Mesenchymal stem cell (in vitro differentiated cells and primary cell): ENCODE measurements at places on chromosomes 6 and 20.
A peak's percentile ranks its signal among the peaks of the same experiment; 100 is the strongest.

DNA sequence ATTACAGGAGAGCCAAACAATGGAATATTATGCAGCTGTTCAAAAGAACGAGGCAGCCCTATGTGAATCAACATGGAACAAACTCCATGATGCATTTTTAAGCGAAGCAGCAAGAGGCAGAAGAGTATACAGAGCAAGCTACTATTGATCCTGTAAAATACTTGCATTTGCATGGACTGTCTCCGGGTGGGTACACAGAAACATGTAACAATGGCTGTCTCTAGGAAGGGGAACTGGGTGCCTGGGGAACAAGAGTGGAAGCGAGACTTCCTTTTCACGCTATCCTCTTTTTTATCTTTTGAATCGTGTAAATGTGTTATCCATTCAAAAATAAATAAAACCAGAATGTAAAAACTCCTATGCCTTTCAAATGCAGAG, 93.3 kb upstream of the SIRPA start:
- DNase-seq = no peak

GRCh38 chr6:113160306-113161017, 696.7 kb upstream of the MARCKS start:
- DNase-seq = no peak

DNA sequence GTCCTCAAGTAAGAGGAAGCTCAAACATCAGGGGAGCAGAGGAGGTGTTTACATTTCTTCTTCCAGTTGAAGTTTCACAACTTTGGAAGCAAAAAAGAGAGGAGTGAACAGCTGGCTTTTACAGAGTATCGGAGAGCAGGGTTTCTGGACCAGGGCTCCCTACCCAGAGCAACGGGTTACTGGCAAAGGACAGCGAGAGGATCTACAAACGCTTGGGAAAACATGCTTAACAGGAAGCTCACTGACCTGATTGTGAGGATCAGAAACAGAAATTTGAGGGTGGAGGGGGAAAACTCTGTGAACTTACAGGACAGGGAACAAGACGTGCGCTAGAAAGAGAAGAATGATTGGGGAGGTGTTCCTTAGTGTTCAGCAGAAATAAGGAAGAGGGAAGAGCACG, 85.7 kb upstream of the TAB2 start:
- DNase-seq = peak; percentile 71

DNA sequence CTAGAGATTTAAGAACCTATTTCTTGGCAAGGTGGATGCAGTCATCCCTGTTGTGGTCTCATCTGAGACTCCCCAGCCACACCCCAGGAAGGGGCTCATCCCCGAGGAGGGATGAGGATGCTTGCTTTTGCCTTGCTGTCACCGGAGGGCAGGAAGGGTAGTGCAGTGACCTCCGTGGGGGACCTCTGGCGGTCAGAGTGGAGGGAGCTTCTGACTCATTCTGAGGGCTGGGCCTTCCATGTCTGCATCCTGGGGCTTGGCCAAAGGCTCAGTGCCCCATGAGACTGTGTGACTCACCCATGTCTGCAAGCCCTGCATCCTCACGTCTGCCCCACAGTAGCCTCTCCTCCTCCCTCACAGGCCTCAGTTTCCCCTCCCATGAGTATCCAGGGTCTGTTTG, 38.7 kb downstream of the UQCC2 start:
- peak; percentile 92 for DNase-seq

DNA sequence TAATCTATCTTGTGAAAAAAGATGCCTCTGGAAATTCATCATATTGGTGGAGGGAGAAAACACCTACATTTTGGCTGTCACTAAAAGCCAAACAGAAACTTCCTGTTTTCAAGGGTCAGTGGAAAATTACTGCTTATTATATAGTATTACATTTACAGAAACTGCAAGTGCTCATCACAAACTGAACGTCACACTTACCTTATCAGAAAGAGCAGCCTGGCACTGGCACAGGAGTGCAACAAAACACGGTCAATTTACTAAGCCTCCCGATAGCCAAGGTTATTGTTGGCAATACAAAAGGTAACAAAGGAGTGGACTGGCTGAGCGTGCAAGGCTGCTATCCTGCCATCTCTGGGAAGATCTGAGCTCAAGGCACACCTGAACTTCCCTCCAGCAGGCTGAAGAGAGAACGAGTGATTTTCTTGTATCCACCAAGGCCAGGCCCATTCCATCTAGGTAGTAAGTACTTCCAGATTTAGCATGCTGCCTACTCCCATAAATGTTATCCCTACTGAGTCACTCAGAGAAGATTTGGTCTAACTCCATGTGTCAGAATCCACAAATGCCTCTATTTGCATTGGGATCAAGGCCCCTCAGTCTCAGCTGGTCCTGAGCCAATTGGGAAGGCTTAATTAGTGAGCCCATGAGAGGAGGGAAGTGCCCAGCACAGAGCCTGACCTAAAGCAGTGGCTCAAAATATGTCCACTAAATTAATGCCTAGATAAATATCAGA, 399.8 kb downstream of the BTBD9 start:
- no peak for DNase-seq

DNA sequence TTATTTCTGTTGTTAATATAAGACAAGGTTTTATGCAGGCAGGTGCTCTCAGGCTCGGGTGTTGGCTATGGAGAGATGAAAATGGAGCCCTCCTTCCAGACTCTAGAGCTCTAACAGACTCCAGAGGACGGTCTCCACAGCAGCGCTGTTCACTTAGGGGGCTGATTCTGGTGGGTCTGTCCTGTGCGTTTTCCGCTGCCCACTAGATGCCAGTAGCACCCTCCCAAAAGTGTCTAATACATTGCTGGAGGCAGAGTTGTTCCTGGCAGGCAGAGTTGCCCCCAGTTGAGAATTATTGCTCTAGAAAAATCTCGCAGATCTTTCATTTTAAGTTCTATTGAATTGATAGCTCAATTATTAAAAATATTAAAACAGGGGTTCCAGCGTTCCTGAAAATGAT, 109.9 kb downstream of the MAP3K4 start:
- peak; percentile 9 for DNase-seq

GRCh38 chr20:49680484-49680883, 33.2 kb downstream of the B4GALT5 start:
- peak; percentile 37 for DNase-seq

- DNase-seq = no peak
These were observed 67.9 kb upstream of the MAP7 start for GRCh38 chr6:136618086-136618485.

DNA sequence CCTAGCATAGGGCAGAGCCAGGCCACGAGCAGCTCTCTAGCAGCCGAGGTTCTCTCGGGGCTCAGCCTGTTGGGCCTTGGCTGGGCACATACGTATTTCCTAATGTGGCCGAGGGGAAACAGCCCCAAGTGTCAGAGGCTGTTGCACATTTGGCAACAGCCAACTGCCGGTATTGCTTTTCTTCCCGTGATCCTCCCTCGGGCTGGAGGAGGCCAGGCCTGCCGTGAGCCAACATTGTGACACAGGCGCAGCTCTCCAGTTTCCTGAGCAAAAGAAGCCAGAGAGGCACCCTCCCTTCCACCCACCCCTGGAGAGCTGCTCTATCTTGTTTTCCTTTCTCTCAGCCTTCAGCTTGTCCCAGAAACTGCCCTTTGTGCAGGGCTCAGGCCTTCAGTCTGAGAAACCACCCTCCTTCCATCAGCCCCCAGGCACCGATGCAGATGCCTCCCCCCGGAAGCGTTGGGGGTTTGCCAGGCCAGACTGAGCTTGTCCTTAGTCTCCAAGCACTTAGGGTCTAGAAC, 5.1 kb upstream of the BPI start:
- DNase-seq = no peak

DNA sequence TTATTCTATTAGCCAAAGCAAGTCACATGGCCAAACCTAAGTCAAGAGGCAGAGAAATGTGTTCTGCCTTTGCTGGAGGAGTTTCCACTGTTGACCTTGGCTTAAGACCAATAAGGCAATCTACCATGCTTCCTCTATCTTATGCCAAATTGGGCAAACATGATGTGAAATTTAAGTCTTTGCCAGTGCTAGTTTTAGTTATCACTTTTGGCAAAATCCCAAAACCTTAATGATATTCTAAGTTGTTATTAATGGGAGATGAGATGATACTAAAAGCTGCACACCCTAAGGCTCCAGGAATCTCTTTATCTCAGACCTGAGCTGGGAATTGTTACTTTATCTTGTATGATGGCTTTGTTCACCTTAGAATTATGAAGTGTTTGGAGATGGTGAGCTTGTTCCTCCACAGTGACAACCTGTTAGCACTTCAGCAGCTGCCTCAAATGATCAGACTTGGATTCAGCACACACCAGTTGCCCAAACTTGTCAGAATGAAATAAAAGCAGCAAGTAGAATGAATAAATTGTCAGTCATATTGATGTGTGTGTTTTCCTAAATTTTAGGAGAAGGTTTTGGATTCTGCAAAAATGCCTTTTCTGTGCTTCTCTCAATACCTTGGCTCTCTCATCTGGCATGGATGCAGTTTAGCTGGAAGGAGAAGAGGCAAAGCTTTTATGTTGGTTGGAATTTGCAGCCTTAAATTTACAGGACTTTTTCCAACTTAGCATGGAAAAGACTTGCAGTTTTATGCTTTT, 49.3 kb downstream of the RIN2 start:
- DNase-seq = no peak

GRCh38 chr20:40797425-40797824, 108.4 kb upstream of the MAFB start:
- peak; percentile 2 for DNase-seq

DNA sequence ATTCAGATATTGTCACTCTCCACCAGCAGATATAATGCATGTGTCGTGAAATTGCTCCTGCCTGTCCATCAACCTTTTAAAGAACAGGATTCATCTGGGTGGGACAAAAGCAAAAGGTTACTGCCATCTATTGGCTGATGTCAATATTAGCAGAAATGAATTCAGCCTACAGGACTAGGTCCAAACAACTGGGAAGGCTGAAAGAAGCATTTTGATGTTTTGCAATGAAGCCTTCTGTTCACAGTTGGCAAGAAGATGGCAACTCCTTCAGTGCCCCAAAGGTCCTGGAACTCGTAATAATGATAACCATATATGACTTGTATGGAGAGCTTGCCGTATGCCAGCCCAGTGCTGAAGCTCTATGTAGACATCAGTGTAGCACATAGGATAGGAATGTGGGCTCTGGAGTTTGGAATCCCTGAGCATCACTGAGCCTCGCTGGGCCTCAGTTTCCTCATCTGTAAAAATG, 7.5 kb downstream of the BCAS1 start:
- peak; percentile 45 for DNase-seq

GRCh38 chr6:41722969-41723529, 12.4 kb downstream of the TFEB start:
- no peak for DNase-seq
